Heart right ventricle (tissue), 16 donors: ENCODE measurements at places on chromosomes 1 and 21. TPM values are rescaled to one million over a fixed set of nuclear protein-coding genes. Genes with fewer than 3 reads are reported as not detected.

Gene FBXO42
- total RNA-seq: 17.3 TPM

Gene RAB42
- total RNA-seq: 3.4 TPM

Gene MEX3A
- 0.28 TPM for total RNA-seq

Gene OR6K3
- total RNA-seq: not detected

Gene AMY1A
- total RNA-seq: not detected

- no peak for DNase-seq
- no peaks in the 10 kb centered on the region for H3K27me3 ChIP-seq
- no peak overlapping the region for H3K4me3 ChIP-seq
These were observed 3.5 kb upstream of the KRTAP27-1 start for GRCh38 chr21:30340714-30341573.

GRCh38 chr1:77511440-77511840 is 171.0 kb downstream of the ZZZ3 start:
- no peaks in the 10 kb centered on the region for H3K27me3 ChIP-seq
- no peak for DNase-seq

DNA sequence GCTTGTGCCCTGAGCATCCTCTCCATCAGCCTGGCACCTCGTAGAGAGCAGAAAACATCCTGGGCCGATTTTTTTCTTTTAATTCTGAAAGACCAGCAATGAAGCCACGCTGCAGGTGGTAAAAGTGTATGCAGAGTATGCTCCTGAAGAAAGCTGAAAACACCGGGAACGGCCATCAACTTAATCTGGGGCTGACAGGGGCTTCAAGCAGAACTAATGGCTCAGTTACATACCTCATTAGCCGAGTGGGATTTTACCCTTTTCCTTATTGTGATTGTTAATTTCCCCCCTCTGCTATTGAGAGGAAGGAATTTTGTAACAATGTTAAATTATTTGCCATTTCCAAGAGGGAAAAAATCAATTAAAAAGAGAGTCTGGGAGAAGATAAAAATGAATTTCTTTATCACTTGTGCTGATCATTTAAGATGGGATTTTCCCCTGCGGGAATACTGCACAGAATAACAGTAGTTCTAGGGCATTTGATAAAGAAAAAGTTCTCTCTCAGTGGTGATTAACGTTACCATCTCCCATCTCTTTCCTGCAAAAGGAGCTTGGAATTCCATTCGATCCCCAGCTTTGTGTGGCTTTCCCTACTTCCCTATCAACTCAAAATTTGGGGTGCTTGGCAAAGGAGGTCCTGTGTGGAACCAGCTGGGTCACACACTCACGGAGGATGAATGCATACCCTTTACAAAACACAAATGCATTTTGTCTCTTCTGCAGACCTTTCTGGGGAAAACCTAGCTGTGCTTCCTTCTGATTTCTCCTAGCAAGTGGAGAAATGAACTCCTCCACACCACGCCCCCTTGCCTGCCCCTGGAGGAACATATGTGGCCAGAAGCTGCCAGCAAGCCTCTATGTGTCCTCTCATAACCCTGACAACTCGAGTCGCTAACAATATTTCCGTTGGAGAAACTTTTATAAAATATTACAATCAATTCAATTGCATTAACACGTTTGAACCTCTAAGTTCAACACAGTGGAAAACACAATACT is 70.9 kb downstream of the RRAGC start:
- no peak overlapping the region for H3K27ac ChIP-seq
- DNase-seq: no peak
- no peaks in the 10 kb centered on the region for H3K36me3 ChIP-seq
- no peaks in the 10 kb centered on the region for H3K4me1 ChIP-seq
- peaks cover 99% of the 10 kb centered on the region for H3K27me3 ChIP-seq

GRCh38 chr1:170395149-170395548 is 136.8 kb upstream of the GORAB start:
- H3K4me3 ChIP-seq: no peak overlapping the region
- no peak overlapping the region for H3K27ac ChIP-seq
- H3K27me3 ChIP-seq: no peaks in the 10 kb centered on the region
- no peak for DNase-seq
